Left ventricle myocardium superior (tissue), 1 donor: ENCODE measurements at places on chromosomes 7 and 10.
A peak's percentile ranks its signal among the peaks of the same experiment; 100 is the strongest.

DNA sequence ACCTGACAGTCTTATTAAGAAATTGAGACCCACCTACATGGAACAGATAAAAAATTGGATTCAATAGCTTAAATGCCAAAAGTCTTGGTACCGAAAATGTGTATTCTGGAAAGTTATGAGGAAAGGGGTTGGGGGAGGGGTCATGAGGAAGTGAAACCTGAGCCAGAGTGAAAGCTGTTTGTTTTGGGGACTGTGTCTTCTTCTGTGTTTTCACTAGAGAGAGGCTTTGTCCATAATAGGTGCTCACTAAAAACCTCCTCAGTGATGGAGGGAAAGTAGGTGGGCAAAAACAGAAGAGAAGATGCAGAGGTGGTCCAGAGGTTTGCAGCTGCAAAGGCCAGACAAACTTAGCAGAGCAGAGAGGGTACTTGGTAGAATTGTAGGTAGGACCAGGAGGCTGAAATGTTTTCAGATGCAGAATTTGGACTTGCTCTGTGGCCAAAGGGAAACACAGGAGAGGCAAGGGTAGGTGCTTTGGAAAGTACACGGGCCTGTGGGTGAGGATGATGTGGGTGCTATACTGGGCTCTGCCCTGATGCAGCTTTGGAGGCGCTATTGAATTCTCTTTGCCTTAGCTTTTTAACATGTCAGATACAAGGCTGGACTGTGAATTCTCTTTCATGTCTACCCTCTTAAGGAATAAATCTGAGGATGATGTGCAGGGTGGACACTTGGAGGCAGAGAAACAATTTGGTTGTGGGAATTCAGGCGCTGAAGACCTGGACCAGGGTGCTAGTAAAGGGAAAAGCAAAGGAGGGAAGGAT lies 254.6 kb downstream of the PTEN start:
- DNase-seq: no peak

DNA sequence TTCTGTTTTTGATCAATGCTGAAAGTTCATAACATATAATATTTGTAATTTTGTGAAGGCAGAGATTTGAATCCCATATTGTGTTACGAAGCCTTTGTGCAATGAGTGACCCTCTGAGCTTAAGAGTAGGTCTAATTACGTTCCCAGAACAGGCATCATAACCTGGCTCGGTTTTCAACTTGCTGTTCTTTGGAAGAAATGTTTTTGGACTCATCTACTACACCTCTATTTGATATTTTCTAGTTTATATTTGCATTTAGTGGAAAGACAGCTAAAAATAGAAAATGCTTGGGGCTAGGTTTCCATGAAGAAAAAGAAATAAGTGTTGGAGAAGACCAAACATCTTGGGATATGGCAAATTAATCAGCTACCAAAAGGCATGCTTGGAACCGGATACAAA lies 234.8 kb downstream of the AGMO start:
- DNase-seq: no peak

DNA sequence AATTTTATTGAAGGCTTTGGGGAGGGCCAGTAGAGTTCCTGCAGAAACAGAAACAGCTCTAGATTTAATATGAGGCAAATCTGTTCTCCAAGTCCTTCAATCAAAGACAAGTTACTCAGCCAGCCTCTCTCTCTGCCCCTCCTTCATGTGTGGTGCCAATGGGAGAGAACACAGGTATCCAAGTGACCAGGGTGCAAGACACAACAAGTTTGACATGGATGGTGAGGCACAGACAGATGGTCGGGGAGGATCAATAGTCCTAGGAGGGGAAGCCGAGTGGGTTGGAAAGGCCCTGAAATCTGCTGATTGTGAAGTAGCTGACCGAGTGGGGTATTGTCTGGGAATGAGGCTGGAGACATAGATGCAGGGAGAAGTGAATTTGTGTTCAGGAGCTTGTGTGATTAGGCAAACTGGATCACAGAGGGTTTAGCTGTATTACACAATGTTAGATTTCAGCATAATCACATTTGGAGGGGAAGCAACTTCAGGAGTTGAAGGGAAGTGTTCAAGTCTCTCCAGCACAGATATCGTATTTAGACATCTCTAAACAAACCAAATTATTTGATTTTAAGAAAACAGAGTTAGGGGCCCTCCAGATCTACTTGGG lies 1.5 kb downstream of the GIMAP1 start:
- DNase-seq: no peak

- DNase-seq: no peak
Observed at GRCh38 chr10:80908611-80909010, 370.9 kb downstream of the SH2D4B start.

GRCh38 chr10:113427236-113427735 lies 125.6 kb upstream of the HABP2 start:
- DNase-seq: no peak

- peak; percentile 12 for DNase-seq
Observed at GRCh38 chr7:27168265-27168947, 3.1 kb upstream of the HOXA9 start.

DNA sequence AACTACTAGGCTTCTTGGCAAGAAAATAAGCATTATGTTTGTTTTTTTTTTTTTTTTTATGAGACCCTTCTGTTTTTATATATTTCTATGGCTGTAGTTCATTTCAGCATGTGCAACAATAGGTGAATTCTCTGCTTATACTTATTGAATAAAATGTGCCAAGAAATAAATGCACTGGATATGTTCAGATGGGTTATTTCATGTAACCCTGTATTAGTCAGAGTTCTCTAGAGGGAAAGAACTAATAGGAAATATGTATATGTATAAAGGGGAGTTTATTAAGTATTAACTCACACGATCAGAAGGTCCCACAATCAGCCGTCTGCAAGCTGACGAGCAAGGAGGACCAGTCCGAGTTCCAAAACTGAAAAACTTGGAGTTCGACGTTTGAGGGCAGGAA lies 292.8 kb downstream of the CSTF2T start:
- DNase-seq: no peak

DNA sequence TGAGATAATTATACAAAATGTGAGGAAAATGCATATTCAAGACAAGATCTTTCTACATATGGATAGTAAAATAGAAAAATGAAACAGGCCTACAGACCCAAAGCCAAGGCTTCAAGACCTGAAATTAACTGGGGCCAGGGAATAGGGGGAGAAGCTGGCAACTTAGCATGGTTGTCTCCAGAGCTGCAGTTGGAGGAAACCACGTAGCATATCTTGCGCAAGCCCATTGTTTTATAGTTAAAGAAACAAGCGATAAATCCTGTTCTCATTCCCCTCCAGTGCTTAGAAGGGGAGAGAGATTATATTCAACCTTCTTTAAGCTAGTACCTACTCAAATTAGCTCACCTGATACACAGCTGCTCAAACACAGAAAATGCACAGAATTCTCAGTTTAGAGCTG lies 197.1 kb downstream of the SORCS1 start:
- no peak for DNase-seq

- DNase-seq: no peak
Observed at GRCh38 chr7:118477036-118477435, 252.5 kb downstream of the ANKRD7 start.

- DNase-seq: no peak
Observed at GRCh38 chr10:93290661-93291354, 191.3 kb downstream of the MYOF start.

- DNase-seq: no peak
Observed at GRCh38 chr10:59432207-59432900, 70.0 kb upstream of the FAM13C start.

- peak; percentile 6 for DNase-seq
Observed at GRCh38 chr7:477626-478220, 41.9 kb downstream of the PDGFA start.

DNA sequence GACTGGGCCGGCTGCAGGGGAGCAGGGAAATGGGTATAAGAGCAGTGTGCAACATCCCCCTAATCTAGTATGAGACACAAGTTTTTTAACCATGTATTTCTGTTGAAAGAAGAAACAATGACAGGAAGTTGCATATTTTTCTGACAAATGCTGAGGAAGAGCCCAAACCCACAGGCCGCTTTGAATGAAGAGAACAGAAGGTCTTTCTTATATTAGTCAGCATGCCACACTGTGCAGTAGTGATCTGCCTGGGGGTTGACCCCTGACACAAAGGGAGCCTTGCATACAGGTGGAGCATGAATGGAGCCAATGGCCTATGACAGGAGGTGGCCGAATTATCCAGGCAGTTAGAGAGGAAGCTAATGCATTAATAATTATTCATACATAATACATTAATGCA lies 518.3 kb downstream of the PLXDC2 start:
- DNase-seq: no peak
